ENCODE measurements at places on chromosomes 4 and X.

- no peak for DNase-seq
These were observed 1074.2 kb upstream of the INTU start for GRCh38 chr4:126558596-126558995.

GRCh38 chr4:57249083-57249482 is 138.9 kb upstream of the IGFBP7 start:
- no peak for DNase-seq

GRCh38 chr4:81604683-81605218 is 133.0 kb upstream of the RASGEF1B start:
- no peak for DNase-seq

DNA sequence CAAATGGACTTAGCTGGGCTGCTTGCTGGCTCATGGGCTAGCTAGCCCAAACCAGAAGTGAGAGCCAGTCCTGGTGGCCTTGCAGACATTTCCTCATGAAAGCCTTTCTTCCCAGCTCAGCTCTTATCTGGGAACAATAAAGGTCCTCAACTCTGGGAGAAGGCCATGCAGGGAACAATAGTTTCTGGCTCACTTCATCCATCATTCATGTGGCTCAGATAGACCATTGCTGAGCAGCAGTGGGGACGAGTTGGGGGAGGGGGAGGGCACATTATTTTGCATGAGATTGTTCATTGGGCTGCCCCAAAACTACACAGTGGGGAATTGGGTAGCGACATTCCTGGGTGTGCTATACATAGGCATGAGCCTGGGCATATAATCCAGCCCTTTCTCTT is 47.6 kb downstream of the NHSL2 start:
- no peak for DNase-seq

DNA sequence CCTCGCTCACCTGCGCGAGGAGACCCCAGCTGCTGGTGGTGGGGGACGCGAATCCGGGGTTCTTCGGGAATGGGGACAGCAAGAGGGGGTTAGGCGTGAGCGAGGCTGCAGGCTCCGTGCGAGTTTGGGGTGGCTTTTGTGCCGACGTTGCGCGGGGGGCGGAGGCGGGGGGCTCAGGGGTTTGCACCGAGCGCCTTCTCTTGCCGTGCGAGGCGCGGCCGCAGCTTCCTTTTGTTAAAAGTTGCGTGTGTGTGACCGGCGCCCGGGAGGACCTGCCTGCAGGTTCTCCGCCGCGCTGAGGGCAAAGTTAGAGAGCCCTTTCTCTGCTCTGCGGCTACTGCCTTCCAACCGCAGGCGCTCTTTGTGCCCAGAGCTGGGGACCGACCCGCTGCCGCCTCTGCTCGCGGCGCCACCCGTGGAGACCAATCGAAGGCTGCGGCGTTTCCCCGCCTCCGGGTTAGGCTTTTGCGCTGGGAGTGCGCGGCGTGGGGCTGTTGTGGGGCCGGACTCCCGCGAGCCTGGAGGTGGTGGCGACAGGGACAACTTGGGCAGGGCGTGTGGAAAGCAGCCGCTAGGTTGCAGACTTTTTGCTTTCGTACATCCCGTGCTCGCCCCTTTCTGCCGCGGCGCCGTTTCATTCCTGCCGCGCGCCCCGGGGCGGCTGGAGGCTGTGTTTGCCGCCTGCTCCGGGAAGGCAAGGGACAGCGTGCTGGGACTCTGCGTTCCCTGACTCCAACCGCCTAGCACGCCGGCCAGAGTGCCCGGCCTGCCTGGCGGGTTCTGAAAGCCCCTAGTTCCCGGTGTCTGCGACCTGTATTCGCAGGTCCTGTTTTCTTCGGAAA is 716 bp downstream of the KIT start:
- peak; percentile 8 for DNase-seq

- no peak for DNase-seq
These were observed 1.0 kb upstream of the DAPP1 start for GRCh38 chr4:99815597-99816011.

- DNase-seq, result peak; percentile 76
These were observed 15.6 kb upstream of the ASMTL start for GRCh38 chrX:1468250-1468772.

DNA sequence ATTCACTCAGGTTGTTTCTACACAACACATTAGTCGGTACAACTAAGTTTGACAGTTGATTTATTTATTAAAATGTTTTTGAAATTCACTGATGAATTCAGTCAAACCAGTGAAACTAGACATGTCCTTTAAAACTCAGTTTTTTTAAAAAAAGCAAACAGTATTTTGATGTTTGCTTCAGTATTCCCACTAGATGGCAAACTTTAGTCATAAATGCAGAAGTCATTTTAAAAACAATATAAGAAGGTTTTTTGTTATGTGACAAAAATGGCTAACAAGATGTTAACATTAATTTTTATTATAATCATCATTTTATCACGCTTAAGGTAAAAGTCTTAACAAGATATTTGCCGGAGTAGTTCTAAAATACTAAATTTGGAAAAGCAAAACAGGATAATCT is 1337.8 kb upstream of the DIAPH2 start:
- no peak for DNase-seq

- DNase-seq, result no peak
These were observed 349.9 kb upstream of the KLF3 start for GRCh38 chr4:38313999-38314561.

- no peak for DNase-seq
These were observed 923.8 kb downstream of the RAPGEF2 start for GRCh38 chr4:160026721-160027120.

DNA sequence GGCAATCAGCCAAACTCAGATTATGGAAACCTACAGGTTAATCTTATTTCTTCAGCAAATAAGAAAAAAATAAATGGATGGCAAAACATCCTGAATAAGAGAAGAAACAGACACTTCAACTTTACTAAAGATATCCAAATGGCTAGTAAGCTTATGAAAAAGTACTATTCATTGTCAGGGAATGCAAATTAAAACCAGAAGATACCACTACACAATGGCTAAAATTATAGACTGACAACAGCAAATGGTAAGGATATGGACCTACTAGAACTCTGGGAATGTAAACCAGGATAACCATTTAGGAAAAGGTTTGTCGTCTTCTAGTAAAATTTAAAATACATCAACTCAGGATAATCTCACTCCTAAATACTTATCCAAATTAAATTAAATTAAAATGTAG is 24.3 kb downstream of the GRSF1 start:
- no peak for DNase-seq

DNA sequence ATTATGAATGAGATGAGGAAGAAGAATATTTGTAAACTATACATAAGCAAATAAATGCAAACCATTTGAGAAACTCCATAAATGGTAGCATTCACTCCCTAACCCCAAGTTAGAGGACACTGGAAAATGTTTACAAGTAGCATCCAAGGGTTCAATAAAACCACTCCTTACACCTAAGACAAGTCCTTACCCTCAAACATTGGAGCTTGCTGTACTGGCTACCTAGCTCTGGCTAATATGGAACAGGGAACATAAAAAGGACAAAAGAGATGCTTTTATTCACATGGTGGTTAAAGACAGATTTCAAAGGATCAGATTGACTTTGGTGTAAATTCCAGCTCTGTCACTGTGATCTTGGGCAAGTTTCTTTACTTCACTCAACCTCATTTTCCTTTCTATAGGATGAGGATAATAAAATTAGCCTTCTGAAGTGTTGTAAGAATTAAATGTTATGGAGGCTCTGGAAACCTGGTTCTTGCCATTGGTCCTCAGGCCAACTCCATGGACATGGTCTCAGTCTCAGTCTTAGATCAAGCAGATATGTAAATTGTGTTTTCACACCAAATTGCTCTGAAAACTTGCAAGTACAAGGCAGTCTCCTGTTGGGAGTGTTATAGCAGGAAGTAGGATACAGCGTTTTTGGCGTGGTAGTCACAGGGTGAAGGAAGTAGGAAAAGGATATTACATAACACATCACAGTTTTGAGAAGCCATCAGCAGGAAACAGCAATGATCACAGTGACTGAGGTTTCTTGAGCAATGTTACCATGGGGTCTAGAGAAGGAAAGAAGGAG is 3.3 kb downstream of the CXCL1 start:
- no peak for DNase-seq

- no peak for DNase-seq
These were observed 356.8 kb downstream of the BMPR1B start for GRCh38 chr4:95114521-95114920.

- DNase-seq, result no peak
These were observed 7.2 kb downstream of the ANKRD17 start for GRCh38 chr4:73251384-73251783.

DNA sequence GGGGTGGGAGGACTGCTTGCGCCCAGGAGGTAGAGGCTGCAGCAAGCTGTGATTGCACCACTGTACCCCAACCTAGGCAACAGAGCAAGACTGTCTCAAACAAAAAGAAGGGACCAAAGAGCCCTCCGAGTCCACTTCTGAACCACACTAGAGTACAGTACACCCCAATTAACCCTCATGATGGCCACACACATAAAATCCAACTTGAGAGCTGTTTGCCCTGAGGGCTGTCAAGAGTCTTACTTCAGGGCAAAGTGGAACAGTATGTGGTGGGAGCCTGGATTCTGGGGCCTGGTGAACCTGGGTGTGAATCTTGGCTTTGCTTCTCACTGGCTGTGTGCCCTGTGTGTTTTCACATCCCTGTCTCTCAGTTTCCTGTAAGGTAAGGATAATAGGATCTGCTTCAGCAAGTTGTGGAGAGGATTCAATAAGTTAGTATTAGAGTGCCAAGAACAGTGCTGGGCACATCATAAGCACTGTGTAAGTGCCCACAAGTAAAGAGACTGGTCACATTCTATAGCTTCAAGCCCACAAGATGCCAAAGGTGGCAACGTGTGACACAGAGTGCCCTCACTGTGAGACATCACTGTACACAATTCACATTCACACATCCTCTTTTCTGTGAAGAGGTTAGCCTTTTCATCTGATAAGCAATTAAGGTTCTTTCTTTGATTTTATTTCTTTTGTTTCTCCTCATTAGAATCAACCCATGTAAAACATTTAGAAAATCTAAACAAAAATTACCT is 52.1 kb downstream of the LEF1 start:
- DNase-seq, result peak; percentile 26

DNA sequence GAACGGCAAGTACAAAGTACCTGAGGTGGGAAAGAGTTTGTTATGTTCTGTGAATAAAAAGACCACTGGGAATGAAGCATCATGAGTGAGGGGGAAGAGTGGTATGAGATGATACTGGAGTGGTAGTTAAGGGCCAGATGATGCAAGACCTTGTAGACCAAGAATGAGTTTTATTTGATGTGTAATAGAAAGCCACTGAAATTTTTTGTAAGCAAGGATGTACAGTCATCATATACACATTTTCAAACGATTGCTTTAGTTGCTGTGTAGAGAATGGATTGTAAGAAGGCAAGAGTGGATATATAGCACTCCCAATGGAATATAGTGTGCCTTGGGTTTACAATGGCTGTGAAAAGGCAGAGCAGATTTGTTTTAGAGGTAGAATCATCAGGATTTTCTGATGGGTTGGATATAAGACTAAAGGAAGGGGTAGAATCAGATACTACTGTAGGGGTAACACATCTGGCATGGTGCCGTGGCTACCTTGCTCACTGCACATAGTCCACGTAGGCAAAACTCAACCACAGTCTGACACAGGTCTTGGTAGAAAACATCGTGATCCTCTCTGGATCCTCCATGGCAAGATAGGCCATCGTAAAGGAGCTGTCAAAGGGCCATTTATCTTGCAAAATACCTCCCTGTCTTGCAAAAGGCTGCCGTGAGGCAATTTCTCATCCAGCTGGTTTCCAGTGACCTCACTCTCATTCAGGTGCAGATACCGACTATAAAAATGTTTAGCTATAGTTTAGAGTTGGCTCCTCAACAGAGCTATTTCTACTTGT is 14.9 kb downstream of the TIFA start:
- DNase-seq, result no peak

GRCh38 chrX:154021131-154021611 is 1.5 kb upstream of the IRAK1 start:
- no peak for DNase-seq

GRCh38 chrX:96170626-96171025 is 514.0 kb upstream of the DIAPH2 start:
- DNase-seq, result no peak

DNA sequence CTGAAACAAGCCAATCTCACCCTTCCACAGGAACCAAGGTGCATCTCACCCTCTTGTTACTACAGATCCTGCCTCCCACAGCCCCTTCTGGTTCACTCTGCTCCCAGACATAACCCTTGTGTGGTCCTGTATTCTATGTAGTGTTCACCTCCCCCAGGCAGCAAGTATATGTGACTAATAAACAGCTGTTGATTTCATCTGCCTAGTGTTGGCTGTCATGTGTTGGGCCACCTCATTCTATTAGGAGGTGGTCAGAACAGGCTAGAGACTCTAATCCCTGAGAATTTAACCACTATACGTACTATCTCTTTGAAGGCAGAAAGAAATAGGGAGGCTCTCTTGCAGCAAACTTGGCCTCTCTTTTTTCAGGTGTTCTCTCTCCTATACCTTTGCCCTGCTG is 134.3 kb upstream of the RPL34 start:
- DNase-seq, result no peak

DNA sequence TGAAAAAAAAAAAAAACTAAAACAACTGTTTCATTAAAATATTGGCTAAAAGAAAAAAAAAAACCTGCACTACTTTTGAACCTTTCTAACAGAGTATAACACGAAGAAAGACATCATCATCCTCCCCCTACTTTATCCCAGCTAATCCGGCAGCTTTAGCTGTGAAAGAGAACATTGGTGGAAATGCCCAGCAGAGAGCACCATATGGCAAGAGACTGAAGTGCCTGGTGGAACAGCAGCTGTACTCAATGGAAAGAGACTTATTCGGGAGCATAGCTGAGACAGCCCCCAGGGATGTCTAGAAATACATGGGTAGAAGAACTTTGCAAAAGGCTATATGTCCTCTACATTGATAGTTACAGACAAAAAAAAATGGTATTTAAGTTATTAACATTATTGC is 30.3 kb downstream of the STPG2 start:
- DNase-seq, result no peak

DNA sequence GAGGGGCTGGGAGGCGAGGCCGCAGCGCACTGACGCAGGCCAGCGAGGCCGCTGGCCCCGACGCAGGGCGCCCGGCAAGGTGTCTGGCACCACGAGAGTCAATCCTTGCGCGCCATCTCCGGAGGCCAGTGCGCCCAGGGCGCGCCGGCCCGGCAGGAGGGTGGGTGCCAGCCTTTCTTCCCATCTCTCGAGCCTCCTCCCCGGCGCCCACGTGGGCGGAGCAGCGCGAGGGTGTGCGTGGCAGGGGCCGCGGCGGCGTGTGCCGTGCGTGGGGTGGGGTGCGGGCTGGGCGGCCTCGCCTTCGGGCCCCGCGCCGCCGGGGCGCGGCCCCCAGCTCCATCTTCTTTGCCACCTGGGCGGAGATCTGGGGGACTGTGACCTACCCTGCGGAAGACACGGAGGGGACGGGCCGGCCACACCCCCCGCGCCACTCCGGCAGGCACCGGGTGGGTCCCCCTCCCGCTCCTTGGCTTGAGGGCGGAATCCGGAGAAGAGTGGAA is 877 bp downstream of the JAKMIP1 start:
- peak; percentile 13 for DNase-seq

- no peak for DNase-seq
These were observed 3.1 kb downstream of the DCAF16 start for GRCh38 chr4:17807446-17807845.

GRCh38 chrX:140141444-140142029 is 176.2 kb upstream of the CXorf66 start:
- DNase-seq, result peak; percentile 7

- DNase-seq, result no peak
These were observed 34.1 kb upstream of the IL1RAPL1 start for GRCh38 chrX:28552882-28553829.

All from activated CD4-positive, alpha-beta T cell treated with anti-CD3 and anti-CD28 coated beads, Interleukin-2, amount 50 U/mL, for 1 hour (primary cell).